ENCODE measurements at places on chromosomes 2 and 18. TPM values are rescaled to one million over a fixed set of nuclear protein-coding genes. Genes with fewer than 3 reads are reported as not detected.

KATNAL2 gene
- polyA plus RNA-seq: 1.4 TPM

SCN9A gene
- polyA plus RNA-seq: 10.4 TPM

IL1R1 gene
- not detected for polyA plus RNA-seq

NT5C1B gene
- polyA plus RNA-seq: not detected

C2orf66 gene
- 1.4 TPM for polyA plus RNA-seq

LYPD6B gene
- 7.7 TPM for polyA plus RNA-seq

DUSP2 gene
- polyA plus RNA-seq: 2.1 TPM

INPP5D gene
- polyA plus RNA-seq: not detected

FZD7 gene
- 0.76 TPM for polyA plus RNA-seq

LONRF2 gene
- 20.9 TPM for polyA plus RNA-seq

ARMC9 gene
- polyA plus RNA-seq: 13.9 TPM

SKOR2 gene
- polyA plus RNA-seq: not detected

UBXN2A gene
- polyA plus RNA-seq: 15.0 TPM

CHRND gene
- not detected for polyA plus RNA-seq

BCL2 gene
- 3.4 TPM for polyA plus RNA-seq

LRP2 gene
- 1.8 TPM for polyA plus RNA-seq

PPP1R1C gene
- not detected for polyA plus RNA-seq

TUBB8B gene
- polyA plus RNA-seq: not detected

TRAK2 gene
- 19.6 TPM for polyA plus RNA-seq

CCBE1 gene
- not detected for polyA plus RNA-seq

UGT1A9 gene
- not detected for polyA plus RNA-seq

R3HDM1 gene
- polyA plus RNA-seq: 35.3 TPM

KCNG3 gene
- 1.1 TPM for polyA plus RNA-seq

FBXO15 gene
- 6.1 TPM for polyA plus RNA-seq

C2orf72 gene
- 37.7 TPM for polyA plus RNA-seq

PLA2R1 gene
- 0.94 TPM for polyA plus RNA-seq

ASAP2 gene
- 41.0 TPM for polyA plus RNA-seq

MTA3 gene
- 11.9 TPM for polyA plus RNA-seq

TTN gene
- polyA plus RNA-seq: 0.16 TPM

PTMA gene
- polyA plus RNA-seq: 1,579 TPM

STARD6 gene
- polyA plus RNA-seq: not detected

REEP1 gene
- 121 TPM for polyA plus RNA-seq

MSTN gene
- polyA plus RNA-seq: 1.2 TPM

CCDC141 gene
- polyA plus RNA-seq: 0.27 TPM

GKN1 gene
- polyA plus RNA-seq: not detected

NYAP2 gene
- polyA plus RNA-seq: 1.1 TPM

PSME4 gene
- polyA plus RNA-seq: 20.4 TPM

TPGS2 gene
- polyA plus RNA-seq: 217 TPM

CREG2 gene
- polyA plus RNA-seq: 1.2 TPM

CRYGD gene
- polyA plus RNA-seq: not detected

SCYGR4 gene
- polyA plus RNA-seq: not detected

METTL5 gene
- 73.8 TPM for polyA plus RNA-seq

ZNF804A gene
- polyA plus RNA-seq: 2.9 TPM

CNGA3 gene
- 0.64 TPM for polyA plus RNA-seq

ALPP gene
- not detected for polyA plus RNA-seq

CCNYL1 gene
- polyA plus RNA-seq: 12.1 TPM

CD207 gene
- not detected for polyA plus RNA-seq

NEUROD1 gene
- not detected for polyA plus RNA-seq

TTLL4 gene
- 12.7 TPM for polyA plus RNA-seq

AQP12A gene
- not detected for polyA plus RNA-seq

OSR1 gene
- polyA plus RNA-seq: not detected

RAB3GAP1 gene
- polyA plus RNA-seq: 42.0 TPM

Measured in neural cell (in vitro differentiated cells).